ENCODE measurements at places on chromosomes 12 and 14.

- no peak for DNase-seq
These were observed 31.3 kb upstream of the CMAS start for GRCh38 chr12:22014783-22015144.

DNA sequence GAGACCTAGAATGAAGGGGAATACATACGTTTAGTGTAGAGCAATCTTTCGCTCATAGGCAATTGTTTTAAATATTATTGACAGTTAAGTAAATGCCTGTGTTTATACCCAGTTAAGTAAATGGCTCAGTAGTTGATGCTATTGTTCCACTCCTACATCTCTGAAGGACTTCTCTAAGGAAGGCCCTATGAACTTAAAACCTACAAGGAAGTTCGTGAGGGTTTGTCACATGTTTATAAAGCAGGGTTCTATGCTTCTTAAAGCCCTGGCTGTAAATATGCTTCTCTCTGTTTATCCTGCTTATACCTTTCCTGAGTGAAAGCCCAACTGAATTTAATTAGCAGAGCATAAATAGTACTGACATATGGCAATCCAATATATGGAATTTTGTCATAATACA lies 282.1 kb upstream of the NPAS3 start:
- DNase-seq, result no peak

GRCh38 chr12:112836736-112837628 lies 45.4 kb downstream of the RPH3A start:
- DNase-seq, result no peak

- DNase-seq, result no peak
These were observed 30.5 kb downstream of the ANAPC7 start for GRCh38 chr12:110373025-110373424.

DNA sequence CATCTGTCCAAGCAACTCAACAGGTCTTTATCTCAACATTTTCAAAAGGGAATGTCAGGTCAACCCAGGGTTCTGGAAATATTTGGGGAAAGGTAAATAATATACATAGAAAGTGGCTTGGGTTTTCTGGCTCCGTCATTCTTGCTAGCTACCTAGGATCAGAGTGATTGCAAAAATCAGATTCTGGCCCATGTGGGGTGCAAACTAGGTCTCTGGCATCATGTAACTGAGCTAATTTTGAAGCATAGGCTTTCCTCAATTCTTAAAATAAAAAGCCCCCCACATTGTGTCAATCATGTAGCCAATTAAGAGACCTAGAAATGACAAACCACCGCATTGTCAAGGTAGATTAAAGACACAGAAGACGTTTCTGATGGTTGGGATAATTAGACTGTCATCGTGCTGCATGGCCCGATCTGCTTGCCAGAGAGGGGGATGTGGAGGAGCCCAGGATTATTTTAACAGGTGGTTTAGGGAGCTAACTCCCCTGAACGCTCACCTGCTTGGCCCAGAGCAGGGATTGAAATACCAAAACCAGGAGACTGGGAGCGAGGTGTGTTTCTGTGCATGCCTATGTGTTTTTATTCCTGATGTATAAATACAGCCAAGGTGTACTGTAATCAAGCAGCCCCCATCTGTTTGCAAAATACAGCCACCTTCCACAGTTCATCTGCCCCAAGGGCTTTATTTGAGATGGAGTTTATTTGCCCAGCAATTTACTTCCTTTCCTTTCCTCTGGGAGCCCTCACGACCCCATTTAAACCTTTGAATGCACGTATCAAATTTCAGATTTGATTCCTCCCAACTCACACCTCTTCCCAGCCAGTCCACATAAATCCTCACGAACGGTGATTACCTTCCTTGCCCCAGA lies 189.5 kb downstream of the TTC8 start:
- peak; percentile 67 for DNase-seq

GRCh38 chr12:38905480-38906351 lies at the start of gene CPNE8:
CPNE8 (minus strand) TSS chr12:38905591; CDS start chr12:38905534, 57 bp downstream.
- no peak for DNase-seq

DNA sequence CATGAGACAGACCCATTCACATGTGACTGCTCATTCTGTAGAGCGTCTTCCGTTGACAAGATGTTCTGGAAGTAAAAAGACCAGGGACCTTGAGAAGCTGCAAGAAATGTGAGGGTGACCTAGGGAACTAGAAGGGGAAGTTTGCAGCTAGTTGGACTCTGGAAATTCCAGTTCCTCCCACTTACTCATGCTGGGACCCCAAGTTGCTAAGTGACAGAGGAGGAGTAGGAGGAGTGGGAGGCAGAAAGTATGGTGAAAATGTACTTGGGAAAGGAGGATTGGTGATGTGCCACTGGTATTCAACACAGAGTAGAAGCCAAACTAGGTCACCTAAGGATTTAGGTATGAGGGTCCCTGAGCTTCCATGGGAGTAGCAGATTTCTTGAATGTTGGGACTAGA lies 132.4 kb downstream of the KCNA5 start:
- DNase-seq, result no peak

DNA sequence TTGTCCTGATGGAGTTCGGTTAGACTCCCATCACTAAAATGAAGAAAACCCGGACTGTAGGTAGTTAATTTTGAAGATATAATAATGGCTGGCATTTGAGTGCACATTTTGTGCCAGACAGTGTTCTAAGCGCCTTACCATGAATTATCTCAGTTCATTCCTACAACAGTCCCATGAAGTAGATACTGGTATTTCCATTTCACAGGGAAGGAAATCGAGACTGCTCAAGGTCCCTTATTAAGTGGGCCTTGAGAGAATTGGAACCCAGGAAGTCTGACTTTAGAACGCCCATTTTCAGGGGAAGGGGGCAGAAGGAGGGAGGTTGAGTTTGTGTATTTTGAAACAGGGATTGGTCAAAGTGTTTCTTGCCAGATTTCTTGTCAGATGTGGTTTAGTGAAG lies 855 bp downstream of the MNAT1 start:
- no peak for DNase-seq

DNA sequence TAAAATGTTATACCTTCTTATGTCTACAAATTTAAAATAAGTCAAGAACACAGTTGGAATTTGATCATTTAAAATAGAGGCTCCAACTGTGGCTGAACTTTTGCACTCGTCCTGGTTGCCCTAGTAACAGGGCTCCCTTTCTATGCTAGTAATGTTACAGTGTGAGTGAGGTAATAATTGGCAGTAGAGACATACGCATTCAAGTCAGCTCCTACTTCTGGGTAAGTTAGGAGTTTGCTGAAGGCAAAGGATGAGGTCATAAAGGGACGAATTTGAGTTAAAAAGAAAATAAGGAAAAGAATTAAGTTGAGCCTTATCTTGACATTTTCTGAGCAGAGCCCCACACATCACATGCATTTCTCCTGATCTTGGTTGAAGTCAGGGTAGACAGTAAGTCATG lies 129.1 kb downstream of the TMEM117 start:
- no peak for DNase-seq

DNA sequence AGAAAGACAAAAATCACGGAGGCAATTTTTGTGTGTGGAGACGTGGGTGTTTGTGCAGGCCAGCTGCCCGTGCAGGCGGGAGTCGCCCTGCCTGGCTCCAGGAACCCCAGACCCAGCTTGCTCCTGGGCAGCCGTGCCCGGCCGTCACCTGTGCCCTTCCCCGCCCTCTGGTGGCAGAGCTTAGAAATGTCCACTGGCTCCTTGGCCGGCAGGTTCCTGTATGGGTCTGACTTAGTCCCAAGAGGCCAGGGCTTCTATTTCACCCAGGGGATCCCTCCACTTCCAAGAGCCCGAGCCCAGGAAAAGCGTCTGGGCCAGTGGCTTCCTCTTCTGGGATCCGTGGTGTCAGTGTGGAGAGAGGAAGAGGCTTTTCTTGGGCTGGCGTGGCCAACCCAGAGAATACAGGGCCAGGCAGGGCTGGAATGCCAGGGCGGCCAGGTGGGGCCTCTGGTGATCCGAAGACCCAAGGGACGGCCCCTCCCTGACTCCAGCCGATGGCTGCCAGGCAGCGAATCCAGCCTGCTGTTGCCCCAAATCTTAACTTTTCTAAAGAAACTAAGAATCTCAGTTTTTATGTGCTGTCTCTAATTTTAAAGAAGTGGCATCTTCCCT lies 120.9 kb downstream of the TMEM132C start:
- DNase-seq, result no peak

GRCh38 chr14:63666335-63666734 lies 24.7 kb upstream of the WDR89 start:
- no peak for DNase-seq

DNA sequence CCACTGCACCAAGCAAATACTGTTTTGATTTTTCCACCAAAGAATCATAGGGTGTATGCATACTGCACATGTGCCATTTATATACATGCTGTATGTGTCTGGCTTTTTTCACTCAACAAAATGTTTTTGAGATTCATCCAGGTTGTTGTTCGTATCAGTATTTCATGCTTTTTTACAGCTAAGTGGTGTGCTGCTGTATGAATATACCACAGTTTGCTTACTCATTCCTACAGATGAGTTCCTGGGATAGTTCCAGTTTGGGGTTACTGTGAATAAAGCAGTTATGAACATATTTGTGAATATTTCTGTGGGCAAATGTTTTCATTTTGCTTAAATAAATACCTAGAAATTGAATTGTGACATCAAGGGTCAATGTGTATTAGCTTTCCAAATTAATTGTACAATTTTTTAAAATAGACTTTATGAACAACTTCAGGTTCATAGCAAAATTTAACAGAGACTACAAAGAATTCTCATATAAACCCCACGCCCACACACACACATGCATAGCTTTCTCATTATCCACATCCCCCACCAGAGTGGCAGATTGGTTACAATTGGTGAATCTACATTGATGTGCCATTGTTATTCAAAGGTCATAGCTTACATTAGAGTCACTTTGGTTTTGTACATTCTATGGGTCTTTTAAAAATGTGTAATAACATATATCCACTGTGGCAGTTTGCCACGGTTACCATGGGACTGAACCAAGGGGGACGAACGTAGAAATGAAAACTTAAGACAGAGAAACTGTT lies 6.9 kb upstream of the KRT6A start:
- no peak for DNase-seq

- peak; percentile 51 for DNase-seq
These were observed 357.5 kb downstream of the FSCB start for GRCh38 chr14:44149597-44149996.

DNA sequence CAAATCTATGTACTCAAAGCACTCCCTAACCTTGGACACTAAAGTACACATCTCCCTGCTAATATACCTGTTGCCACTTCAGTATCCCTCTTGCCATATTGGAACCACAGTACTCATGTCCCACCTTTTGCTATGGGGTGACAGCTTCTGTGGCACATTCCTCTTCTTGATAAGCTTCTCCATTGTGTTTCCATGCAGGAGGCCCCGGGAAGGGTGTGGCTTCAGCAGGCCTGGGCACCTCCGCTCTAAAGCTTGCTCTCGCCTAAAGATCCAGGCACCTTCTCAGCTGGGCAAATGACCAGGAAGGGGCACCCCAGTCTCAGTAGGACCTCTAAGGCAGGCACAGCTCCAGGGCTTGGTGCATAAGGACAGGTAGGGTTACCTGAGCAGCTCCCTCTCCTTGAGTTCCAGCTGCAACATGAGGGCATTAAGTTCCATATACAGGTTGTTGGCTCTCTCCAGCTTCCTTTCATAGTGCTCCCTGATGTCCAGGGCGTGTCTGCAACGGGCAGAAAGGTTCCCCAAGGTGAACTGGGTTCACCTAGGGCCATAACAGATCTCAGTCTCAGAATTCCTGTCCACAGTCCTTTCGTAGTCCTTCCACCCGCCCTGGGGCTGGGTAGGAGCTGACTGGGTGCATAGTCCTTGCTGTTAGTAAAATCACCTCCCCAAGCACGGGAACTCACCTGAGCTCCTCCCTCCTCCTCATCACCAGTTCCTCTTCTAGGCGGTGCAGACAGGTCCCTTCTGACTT lies 15.9 kb downstream of the MAP3K12 start:
- DNase-seq, result no peak

GRCh38 chr12:84136862-84137367 lies 775.7 kb downstream of the SLC6A15 start:
- no peak for DNase-seq

GRCh38 chr12:68439368-68440045 lies 107.3 kb upstream of the MDM1 start:
- no peak for DNase-seq

GRCh38 chr14:106044949-106045596 lies 518.7 kb downstream of the TMEM121 start:
- DNase-seq, result peak; percentile 2

DNA sequence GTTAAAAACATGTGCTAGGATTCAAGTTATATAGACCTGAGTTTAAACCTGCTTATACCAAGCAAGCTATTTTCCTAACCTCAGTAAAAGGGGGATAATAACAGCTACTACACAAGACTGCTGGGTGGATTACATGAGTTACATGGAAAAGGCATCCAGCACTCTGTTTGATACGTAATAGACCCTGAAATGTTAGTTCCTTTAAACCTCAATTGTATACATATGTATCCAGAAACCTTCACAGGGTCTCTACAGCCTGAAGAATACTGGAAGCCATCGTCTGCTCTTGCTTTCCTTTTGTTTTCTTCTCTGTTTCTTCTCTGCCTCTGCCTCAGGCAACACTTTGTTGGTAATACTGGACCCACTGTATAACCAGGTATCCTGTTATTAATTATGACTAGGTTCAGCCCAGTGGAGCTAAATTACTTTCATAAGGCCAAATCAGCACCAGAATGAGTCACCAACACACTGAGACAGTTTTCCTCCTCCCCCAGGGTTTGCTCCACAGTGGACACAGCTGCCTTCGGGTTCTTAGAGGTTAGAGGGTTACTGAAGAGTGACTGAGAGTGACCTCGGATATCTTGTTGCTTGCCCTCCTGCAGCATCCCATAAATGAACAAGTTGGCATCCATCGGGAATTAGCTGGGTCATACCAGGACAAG lies 127.1 kb downstream of the CAPZA3 start:
- DNase-seq, result no peak

GRCh38 chr14:28773861-28774691 lies 7.5 kb downstream of the FOXG1 start:
- DNase-seq, result peak; percentile 96

GRCh38 chr14:37013078-37013477 lies 159.3 kb downstream of the SLC25A21 start:
- no peak for DNase-seq

DNA sequence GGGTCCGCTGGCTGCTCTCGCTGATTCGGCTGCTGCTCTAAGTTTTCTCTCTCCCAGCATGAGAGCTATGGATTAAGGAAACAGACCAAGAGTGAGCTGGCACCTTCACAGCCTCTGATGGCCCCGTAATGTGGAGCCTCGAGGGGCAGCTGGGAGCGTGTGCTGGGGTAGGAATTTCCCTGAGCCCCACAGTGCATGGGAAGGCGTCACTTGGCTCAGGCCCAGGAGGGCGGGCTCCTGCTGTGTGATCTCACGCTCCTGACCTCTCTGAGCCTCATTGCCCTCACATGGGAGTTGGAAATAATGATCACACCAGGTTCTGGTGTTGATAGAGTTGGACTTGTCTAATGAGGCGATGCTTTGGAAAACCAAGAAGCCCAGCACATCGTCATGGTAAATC lies 238.6 kb upstream of the CRY1 start:
- DNase-seq, result no peak

- DNase-seq, result no peak
These were observed 164.9 kb upstream of the SLC38A2 start for GRCh38 chr12:46537387-46537955.

DNA sequence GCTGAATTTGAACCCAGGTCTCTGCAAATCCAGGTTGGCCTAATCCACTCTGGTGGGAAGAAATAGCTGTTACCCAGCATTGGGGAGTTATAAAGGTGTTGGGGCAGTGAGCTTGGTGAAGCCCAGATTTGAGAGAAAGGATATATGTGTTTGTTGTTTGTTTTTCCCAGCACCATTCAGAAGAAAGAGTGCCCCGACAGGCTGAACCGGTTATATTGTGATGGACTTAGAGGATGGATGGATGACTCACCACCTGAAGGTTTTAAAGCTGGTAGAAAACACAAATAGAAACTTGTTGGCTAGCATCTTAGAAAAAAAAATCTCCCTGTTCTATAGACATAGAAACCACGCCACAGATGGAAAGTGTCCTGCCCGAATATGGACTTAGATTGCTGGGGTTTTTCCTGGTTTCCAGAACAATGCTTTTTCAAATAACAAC lies 404.6 kb downstream of the MED13L start:
- DNase-seq, result no peak
